ENCODE measurements at places on chromosomes 6 and 20.

- DNase-seq = no peak
Measured at GRCh38 chr6:161316531-161316930, 42.7 kb upstream of the AGPAT4 start.

DNA sequence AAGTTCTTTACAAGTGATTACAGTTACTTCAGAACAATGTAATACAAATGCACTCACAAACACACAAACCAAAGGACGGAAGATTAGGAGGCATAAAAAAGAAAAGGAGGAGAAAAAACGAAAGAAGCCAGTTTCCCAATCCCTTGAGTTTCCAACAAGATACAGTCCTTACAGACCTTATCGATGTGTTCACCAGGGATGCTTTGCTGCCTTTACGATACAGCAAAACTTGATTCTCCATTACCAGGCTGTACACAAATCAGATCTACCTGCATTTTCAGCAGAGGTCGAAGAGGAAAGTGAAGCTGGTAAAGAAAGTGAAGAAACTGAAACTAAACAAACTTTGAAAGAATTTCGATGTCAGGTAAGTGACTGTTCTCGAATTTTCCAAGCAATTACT is 62.6 kb upstream of the SMIM8 start:
- no peak for DNase-seq

- DNase-seq = no peak
Measured at GRCh38 chr6:34001706-34002621, 143.9 kb downstream of the GRM4 start.

- DNase-seq = no peak
Measured at GRCh38 chr6:159444056-159444760, 248.8 kb downstream of the SOD2 start.

Data from large intestine (tissue), 12 donors.